Activated T-helper 1 cell treated with anti-CD3 and anti-CD28 coated beads, Interleukin-2, amount 50 U/mL, for 16 hours (primary cell): ENCODE measurements at places on chromosomes 5 and 9.

DNA sequence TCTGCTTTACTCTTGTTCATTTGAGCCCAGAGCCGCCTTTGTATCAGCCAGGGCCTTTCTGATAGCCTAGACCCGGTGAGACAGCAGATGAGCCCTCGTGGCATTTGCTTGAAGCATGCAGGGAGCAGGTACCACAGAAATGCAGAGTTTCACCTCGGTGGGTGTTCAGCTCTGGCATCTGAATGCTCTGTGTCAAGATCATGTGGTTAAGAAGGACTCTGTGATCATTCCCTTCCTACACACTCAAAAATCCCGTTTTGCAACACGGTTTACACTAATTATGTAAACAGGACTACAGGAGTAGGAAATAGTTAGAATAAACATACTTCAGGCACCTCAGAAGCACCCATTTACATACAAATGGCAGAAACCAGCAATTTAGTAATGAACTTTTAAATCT is 67.2 kb downstream of the MVB12B start:
- DNase-seq = no peak

GRCh38 chr5:146368137-146368536 is 29.5 kb downstream of the POU4F3 start:
- DNase-seq = no peak

DNA sequence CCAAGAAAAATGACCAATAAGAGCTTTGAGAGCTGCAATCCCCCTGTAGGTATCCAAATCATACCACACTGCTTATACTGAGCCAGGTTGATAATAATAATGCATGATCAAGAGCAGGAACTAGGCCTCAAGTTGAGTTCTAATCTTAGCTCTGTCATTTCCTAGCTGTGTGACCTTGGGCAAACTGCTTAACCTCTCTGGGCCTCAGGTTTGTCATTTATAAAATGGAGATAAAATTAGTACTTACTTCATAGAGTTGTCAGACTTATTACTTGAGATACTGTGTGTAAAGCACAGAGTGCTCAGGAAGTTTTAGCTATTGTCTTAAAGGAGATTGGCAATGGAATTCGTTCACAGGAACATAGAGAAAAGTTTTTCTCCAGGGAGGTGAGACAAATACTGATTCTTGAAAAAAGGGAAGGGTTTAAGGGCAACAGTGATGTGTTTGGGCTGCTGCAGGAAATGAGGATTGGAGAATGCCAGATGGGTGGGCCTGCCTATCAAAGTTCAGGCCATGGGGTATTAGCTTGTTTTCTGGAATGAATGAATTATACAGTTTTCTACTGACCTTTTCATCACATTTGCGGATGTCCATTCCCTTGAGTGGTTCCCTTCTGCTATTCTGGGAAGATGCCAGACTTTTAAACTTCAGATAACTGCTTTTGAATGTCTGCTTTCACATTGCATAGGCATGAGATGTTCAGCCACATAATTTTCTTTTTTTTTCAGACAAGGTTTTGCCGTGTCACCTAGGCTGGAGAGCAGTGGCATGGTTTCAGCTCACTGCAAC is 10.2 kb upstream of the ATP6V0E1 start:
- DNase-seq = no peak

GRCh38 chr5:10577371-10578292 is 13.8 kb downstream of the ANKRD33B start:
- DNase-seq = no peak

- DNase-seq = no peak
Measured at GRCh38 chr9:81819859-81820546, 108.2 kb upstream of the SPATA31D4 start.

- no peak for DNase-seq
Measured at GRCh38 chr9:136983656-136984314, 992 bp downstream of the LCNL1 start.

GRCh38 chr5:55885359-55885758 is 34.2 kb downstream of the IL31RA start:
- no peak for DNase-seq

DNA sequence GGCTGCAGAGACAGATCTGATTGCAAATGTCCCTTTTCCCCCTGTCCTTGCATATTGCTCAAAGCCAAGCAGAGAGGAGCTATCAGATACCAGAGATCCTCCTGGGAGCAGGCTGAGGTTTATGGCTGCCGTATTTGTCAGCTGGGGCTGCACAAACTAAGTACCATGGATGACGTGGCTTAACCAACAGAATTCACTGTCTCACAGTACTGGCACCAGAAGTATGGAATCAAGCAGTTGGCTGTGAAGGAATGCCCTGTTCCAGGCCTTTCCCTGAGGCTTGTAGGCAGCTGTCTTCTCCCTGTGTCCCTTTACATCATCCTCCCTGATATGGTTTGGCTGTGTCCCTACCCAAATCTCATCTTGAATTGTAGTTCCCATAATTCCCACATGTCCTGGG is 2.6 kb downstream of the CFAP90 start:
- DNase-seq = no peak

- no peak for DNase-seq
Measured at GRCh38 chr9:132456241-132456640, 46.2 kb downstream of the CFAP77 start.

DNA sequence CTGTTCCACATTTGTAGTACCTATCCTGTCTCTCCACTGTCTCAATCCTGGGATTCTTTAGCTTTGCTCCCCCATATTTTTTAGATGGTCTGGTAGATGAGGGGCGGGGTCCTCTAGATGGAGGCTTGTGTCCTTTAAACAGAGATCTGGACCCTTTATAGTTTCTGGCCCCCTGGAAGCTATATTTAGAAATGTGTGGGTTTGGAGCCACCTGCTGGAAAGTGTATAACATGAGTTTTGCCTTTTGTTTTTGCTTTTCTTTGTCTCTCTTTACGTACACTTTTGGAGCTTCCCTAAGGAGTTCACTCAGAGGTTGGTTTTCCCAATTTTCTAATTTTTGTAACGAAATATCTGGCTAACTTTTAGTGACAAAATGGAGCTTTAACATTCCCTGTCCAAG is 110.7 kb downstream of the CFAP95 start:
- DNase-seq = no peak
